ENCODE measurements at places on chromosomes 3 and 15. TPM values are rescaled to one million over a fixed set of nuclear protein-coding genes. Genes with fewer than 3 reads are reported as not detected.

- H3K27ac ChIP-seq = no peak overlapping the region
- H3K4me1 ChIP-seq = no peaks in the 10 kb centered on the region
- H3K36me3 ChIP-seq = no peaks in the 10 kb centered on the region
- no peak for DNase-seq
- H3K4me3 ChIP-seq = no peak overlapping the region
- no peaks in the 10 kb centered on the region for H3K27me3 ChIP-seq
Observed at GRCh38 chr3:19399356-19399755, 251.0 kb downstream of the KCNH8 start.

DNA sequence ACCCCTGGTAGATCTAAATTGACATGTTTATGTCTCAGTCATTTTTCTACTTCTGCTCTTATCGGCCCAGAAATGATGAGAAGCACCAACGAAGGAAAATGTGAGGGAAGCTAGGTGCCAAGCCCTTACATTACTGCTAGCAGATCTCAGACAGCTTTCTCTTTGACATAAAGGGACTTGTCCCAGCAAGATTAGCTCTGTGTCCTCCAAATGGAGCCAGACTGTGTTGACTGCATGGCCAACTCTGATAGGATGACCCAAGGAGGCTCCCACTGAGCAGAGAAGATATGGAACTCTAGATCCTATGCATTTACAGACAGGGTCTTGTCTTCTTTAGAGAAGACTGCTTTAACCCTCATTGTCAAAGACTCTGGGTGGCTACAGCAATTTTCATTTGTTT, 2.8 kb upstream of the MCTP2 start:
- no peaks in the 10 kb centered on the region for H3K27me3 ChIP-seq
- no peaks in the 10 kb centered on the region for H3K36me3 ChIP-seq
- DNase-seq = no peak

DNA sequence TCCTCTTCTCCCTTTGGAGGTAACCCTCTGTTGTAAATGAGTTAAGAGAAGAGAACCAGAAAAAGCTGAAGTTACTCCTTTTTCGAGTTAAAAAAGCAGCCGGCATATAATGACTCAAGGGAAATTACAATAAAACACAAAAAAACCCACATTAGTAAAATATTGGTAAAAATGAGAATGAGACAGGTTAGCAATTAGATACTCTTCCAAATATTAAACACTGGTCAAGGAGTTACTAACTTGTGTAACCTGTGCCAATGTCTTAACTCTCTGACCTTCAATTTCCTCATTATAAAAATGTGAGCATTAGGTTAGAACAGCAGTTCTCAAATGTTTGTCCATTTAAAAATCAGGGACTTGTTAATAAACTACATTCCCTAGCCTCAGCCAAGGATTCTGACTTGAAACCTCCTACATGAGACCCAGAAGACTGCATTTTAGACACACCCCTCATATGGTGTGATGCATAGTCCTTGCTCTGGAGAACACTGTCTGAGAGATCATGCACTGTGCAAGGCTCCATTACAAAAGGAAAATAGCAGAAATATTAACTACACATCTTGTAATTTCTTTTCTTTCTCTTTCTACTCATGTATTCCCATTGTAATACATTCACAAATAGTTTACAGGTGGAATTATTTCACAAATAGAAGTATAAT, 42.7 kb upstream of the TOP2B start:
- no peaks in the 10 kb centered on the region for H3K27me3 ChIP-seq
- no peak overlapping the region for H3K27ac ChIP-seq
- no peaks in the 10 kb centered on the region for H3K4me1 ChIP-seq
- no peaks in the 10 kb centered on the region for H3K36me3 ChIP-seq
- DNase-seq = no peak

DNA sequence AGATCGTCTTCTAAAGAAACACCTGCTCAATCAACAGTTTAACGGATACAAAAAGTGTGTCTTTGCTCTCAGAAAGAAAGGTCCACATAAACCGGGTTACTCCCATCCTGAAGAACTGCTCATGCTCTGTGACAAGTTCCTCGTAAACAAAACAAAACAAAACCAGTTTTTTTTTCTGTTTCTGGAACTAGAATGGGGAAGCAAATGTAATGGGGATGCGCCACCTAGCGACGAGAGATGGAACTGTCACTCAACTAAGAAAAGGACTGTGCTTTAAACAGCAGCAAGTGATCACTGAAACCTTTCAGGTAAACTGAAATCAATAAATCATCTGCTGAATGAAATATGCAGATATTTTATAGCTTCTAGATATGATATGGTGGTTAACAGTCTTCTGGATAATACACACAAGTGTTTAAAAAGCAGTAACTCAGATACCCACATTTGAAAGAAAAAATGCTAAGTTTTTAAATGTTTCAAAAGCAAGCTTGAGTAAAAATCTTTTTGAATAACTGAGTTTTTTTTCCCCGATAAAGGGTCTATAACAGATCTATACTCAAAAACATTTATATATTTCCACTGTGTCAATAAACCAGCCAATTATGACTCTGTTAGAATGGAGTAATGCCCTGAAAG, 10.9 kb downstream of the TM2D3 start:
- peaks cover 24% of the 10 kb centered on the region for H3K36me3 ChIP-seq
- peak overlapping the region; percentile 35 for H3K27ac ChIP-seq
- no peaks in the 10 kb centered on the region for H3K27me3 ChIP-seq
- no peaks in the 10 kb centered on the region for H3K4me1 ChIP-seq

DNA sequence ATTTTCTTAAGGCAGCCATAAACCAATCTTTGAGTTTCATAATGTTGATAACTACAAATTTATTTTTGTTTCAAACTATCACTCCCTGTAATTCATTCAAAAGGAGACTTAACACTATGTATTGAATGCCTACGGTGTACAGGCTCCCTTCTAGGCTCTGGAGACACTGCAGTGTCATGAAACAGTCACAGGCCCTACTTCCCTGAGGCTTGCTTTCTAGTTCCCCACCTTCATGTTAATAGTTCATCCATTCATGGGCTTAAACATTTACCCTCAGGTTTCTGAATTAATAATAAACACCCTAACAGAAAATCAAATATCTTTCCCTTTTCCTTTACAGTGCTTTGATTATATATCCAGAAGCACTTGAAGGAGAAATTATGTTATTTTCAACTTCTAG, 168.7 kb downstream of the CHL1 start:
- H3K27me3 ChIP-seq = no peaks in the 10 kb centered on the region
- no peak overlapping the region for H3K4me3 ChIP-seq
- no peaks in the 10 kb centered on the region for H3K36me3 ChIP-seq
- DNase-seq = no peak

DNA sequence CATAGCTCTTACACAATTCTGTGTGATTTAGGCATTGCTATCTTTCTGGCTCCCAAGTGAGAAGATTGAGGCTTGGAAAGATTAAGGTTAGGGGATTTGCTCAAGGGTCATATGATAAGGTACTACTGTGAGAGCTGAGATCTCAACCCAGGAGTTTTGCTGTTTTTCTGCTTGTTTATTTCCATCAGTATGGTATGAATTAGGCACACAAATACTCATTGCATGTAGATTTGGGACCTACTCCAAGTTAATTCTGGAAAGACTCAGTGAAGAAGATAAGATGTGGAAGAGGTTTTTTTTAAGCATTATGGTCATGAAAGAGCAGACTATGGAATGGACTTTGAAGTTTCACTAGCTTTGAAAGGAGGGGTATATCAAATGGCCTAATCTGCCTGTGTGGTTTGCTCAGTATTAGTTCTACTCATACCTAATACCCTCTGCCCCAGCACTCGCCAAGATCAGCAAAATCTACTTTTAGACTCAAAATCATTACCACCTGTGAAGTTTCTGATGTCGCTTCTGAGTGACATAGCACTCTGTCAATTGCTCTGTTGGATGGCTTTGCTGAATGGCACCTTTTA, 12.5 kb downstream of the MBNL1 start:
- H3K36me3 ChIP-seq = no peaks in the 10 kb centered on the region
- no peak overlapping the region for H3K4me3 ChIP-seq
- no peak for DNase-seq

GRCh38 chr3:8470801-8471200, 30.8 kb upstream of the LMCD1 start:
- H3K27ac ChIP-seq = peak overlapping the region; percentile 7
- H3K4me3 ChIP-seq = no peak overlapping the region
- H3K27me3 ChIP-seq = no peaks in the 10 kb centered on the region
- no peak for DNase-seq
- no peaks in the 10 kb centered on the region for H3K36me3 ChIP-seq

GRCh38 chr3:143648218-143648617, 200.1 kb downstream of the SLC9A9 start:
- H3K4me3 ChIP-seq = no peak overlapping the region
- peaks cover 7% of the 10 kb centered on the region for H3K4me1 ChIP-seq
- H3K27me3 ChIP-seq = no peaks in the 10 kb centered on the region
- H3K27ac ChIP-seq = no peak overlapping the region

GRCh38 chr3:35296533-35296932, 342.8 kb upstream of the ARPP21 start:
- H3K4me3 ChIP-seq = no peak overlapping the region
- no peaks in the 10 kb centered on the region for H3K36me3 ChIP-seq

- no peak for DNase-seq
- H3K4me3 ChIP-seq = no peak overlapping the region
- H3K36me3 ChIP-seq = no peaks in the 10 kb centered on the region
- H3K4me1 ChIP-seq = peaks cover 2% of the 10 kb centered on the region
Observed at GRCh38 chr3:151625086-151625485, 108.6 kb upstream of the AADACL2 start.

- no peak overlapping the region for H3K27ac ChIP-seq
- no peaks in the 10 kb centered on the region for H3K27me3 ChIP-seq
- peaks cover 41% of the 10 kb centered on the region for H3K4me1 ChIP-seq
- no peak overlapping the region for H3K4me3 ChIP-seq
Observed at GRCh38 chr3:172197344-172197743, 158.0 kb downstream of the FNDC3B start.

DNA sequence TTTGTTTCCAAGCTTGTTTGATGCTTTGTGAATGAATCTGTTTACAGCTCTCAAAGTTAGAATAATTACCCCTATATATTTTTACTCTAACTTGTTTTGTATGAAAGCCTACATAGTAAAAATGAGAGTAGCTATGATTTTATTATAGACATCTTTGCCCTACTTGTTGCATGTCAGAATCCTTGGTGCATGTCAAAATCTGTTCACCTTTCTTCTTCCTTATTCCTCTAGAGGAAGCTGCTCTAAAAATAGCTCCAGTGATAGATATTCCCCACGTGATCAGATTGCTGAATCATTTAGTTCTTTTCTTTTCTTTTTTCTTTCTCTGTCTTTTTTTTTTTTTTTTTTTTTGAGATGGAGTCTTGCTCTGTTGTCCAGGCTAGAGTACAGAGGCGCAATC, 39.8 kb downstream of the LRRC49 start:
- DNase-seq = no peak
- no peak overlapping the region for H3K27ac ChIP-seq
- H3K4me3 ChIP-seq = no peak overlapping the region
- H3K4me1 ChIP-seq = no peaks in the 10 kb centered on the region
- no peaks in the 10 kb centered on the region for H3K27me3 ChIP-seq

GRCh38 chr15:81015621-81016488, 15.1 kb downstream of the TLNRD1 start:
- H3K4me1 ChIP-seq = peaks cover 9% of the 10 kb centered on the region
- no peak overlapping the region for H3K4me3 ChIP-seq
- no peak for DNase-seq
- H3K27ac ChIP-seq = no peak overlapping the region
- H3K36me3 ChIP-seq = no peaks in the 10 kb centered on the region

DNA sequence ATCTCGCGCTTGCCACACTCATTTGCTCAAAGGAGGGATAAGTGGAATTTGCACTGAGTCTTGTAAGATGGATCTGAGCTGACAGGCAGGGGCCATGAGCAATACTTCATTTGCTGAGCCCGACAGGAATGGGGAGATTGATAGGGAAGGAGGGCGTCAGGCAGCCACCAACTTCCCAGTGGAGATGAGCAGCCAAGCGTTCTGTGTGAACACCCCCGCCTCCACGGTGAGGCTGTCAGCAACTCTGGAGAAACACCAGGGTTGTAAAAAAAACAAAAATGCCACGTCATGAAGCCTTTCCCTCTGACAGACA, 36.8 kb downstream of the TLE3 start:
- H3K27me3 ChIP-seq = no peaks in the 10 kb centered on the region
- no peaks in the 10 kb centered on the region for H3K36me3 ChIP-seq
- H3K4me3 ChIP-seq = no peak overlapping the region

- H3K4me1 ChIP-seq = peaks cover 2% of the 10 kb centered on the region
- H3K27me3 ChIP-seq = no peaks in the 10 kb centered on the region
- H3K27ac ChIP-seq = no peak overlapping the region
- DNase-seq = peak; percentile 7
Observed at GRCh38 chr3:184740509-184741258, 28.8 kb upstream of the MAGEF1 start.

GRCh38 chr3:39135170-39135805, 18.1 kb downstream of the CSRNP1 start:
- H3K27me3 ChIP-seq = no peaks in the 10 kb centered on the region
- no peak overlapping the region for H3K27ac ChIP-seq
- H3K4me1 ChIP-seq = peaks cover 27% of the 10 kb centered on the region
- H3K36me3 ChIP-seq = no peaks in the 10 kb centered on the region
- no peak overlapping the region for H3K4me3 ChIP-seq

DNA sequence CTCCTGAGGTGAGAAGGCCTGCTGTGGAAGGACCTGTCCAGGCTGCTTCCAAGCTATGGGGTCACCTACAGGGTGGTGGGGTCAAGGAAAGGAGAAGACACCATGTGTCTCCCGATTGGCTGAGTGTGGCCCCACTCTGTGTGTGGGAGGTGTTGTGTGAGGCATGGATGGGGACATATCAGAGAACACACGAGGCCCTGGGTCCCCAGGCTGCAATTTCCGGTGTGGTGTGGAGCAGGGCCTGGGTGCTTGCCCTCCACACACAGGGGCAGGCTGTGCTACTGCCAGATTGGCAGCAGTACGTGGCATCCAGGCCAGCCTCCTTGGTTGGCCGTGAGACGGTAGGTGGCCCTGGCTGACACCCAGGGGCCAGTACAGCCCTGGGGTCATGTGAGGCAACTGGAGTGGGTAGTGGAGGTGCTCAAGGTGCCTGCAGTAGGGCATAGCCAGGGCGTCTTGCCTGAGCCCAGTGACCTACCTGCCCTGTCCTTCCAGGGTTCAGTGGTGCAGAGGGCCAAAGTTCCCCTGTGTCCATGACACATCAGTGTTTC, 233.8 kb downstream of the SNRPN start:
- H3K27me3 ChIP-seq = no peaks in the 10 kb centered on the region
- H3K4me3 ChIP-seq = no peak overlapping the region
- no peaks in the 10 kb centered on the region for H3K4me1 ChIP-seq
- DNase-seq = no peak

GRCh38 chr15:42670451-42670850, 66.5 kb downstream of the CDAN1 start:
- no peaks in the 10 kb centered on the region for H3K27me3 ChIP-seq
- no peaks in the 10 kb centered on the region for H3K4me1 ChIP-seq
- H3K27ac ChIP-seq = no peak overlapping the region
- no peak overlapping the region for H3K4me3 ChIP-seq
- no peak for DNase-seq

- H3K4me1 ChIP-seq = no peaks in the 10 kb centered on the region
- H3K27me3 ChIP-seq = no peaks in the 10 kb centered on the region
- H3K27ac ChIP-seq = no peak overlapping the region
- no peaks in the 10 kb centered on the region for H3K36me3 ChIP-seq
- no peak for DNase-seq
Observed at GRCh38 chr3:72163809-72164634, 379.1 kb upstream of the PROK2 start.

FRG2C gene
- not detected for total RNA-seq

TIMP4 gene
- 41.5 TPM for total RNA-seq

IQSEC1 gene
- 42.2 TPM for total RNA-seq

WDR72 gene
- 5.4 TPM for total RNA-seq

ASB14 gene
- total RNA-seq = not detected

TMEM43 gene
- 21.8 TPM for total RNA-seq

DAZL gene
- not detected for total RNA-seq

Data from body of pancreas (tissue), 4 donors.